ENCODE measurements at places on chromosomes 11 and 22. TPM values are rescaled to one million over a fixed set of nuclear protein-coding genes. Genes with fewer than 3 reads are reported as not detected.

- H3K27ac ChIP-seq = no peak overlapping the region
- no peak for DNase-seq
- H3K4me3 ChIP-seq = no peak overlapping the region
- no peaks in the 10 kb centered on the region for H3K27me3 ChIP-seq
Measured at GRCh38 chr11:80505771-80506170, 1064.9 kb upstream of the TENM4 start.

DNA sequence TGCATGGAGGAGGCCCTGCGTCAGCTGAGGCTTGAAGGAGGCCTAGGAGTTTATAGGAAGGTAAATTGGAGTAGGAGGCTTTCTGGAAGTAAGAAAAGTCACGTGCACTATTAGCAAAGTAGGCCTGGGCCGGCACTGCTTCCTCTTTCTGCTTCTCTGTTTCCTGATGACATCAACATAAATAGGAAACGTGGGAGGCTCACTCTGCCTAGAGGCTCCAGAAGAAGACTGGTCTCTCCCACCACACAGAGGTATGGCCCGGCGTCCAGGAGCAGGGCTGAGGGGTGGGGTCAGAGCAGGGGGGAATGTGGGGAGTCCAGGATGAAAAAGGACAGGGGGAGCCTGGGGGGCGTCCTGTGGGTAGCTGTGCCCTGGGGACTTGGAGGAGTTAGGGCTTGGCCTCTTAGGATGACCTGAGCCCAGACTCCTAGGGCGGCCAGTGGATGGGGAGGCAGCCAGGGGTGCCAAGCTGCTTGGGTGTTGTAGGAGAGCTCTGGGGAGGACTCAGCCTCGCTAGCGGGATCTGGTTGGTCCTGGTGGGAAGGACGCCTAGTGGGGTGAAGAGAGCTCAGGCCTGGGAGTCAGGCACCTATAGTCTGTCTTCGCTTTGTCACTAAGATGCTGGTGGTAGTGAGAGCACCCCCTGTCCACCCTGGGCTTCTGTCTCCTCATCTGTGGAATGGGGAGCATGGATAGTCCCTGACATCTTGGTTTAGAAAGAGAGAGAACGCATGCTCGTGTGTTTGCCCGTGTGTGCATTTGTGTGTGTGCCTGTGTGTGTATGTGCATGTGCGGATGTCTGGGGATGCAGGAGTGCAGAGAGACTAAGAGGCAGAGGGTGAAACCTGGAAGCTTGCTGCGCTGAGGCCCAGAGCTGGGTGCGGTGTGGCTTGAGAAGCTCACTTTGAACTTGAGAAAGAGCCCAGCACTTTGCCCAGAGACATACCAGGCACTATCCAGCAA, at the start of gene CSF2RB:
Gene CSF2RB (plus strand): TSS at position 202 of the 963 bp plus-strand sequence. CDS start 8,580 bp downstream, outside the sequence.
- no peak within 1 kb of the TSS for H3K4me3 ChIP-seq
- H3K27me3 ChIP-seq = no peaks in the 10 kb centered on the region
- H3K4me1 ChIP-seq = no peaks in the 10 kb centered on the region
- H3K36me3 ChIP-seq = no peaks in the 10 kb centered on the region

The HPX gene
- total RNA-seq = 0.67 TPM

- no peaks in the 10 kb centered on the region for H3K27me3 ChIP-seq
- H3K36me3 ChIP-seq = no peaks in the 10 kb centered on the region
Measured at GRCh38 chr11:27250867-27251665, 111.9 kb downstream of the CCDC34 start.

GRCh38 chr11:78920329-78920728, 345.7 kb upstream of the NARS2 start:
- H3K27me3 ChIP-seq = no peaks in the 10 kb centered on the region
- H3K4me1 ChIP-seq = no peaks in the 10 kb centered on the region
- H3K36me3 ChIP-seq = no peaks in the 10 kb centered on the region

GRCh38 chr11:119618208-119618909, 110.6 kb downstream of the NECTIN1 start:
- H3K27me3 ChIP-seq = no peaks in the 10 kb centered on the region
- H3K4me1 ChIP-seq = peaks cover 8% of the 10 kb centered on the region
- no peak overlapping the region for H3K4me3 ChIP-seq
- H3K27ac ChIP-seq = no peak overlapping the region

DNA sequence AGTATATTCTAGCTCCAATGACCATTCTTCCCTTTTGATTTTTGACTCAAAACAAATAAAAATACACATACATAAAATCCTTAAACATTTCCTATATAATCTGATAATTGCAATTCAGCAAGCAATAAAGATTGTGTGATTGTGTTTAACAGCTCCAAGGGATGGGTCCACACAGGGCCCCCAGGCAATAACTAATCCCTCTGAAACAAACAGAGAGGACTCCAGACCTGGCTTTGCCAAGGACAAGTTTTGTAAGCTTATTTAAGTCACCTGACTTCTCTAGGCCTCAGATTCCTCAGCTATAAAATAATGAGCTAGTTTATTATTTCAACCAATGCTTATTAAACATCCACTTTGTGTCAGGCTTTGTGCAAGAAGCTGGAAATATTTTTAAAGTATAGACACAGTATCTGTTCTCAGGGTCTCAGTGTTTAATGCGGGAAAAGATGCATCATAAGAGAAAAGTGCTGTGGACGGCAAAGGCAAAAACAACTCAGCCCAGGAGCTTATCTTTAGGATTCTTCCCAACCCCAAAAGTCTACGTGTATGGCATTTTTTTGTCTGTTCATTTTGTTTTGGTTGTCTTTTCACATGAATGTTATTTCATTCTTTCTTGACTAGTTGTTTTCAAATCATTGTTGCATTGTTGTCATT, 20.1 kb downstream of the FZD4 start:
- H3K27me3 ChIP-seq = no peaks in the 10 kb centered on the region
- no peaks in the 10 kb centered on the region for H3K36me3 ChIP-seq
- DNase-seq = no peak
- peaks cover 20% of the 10 kb centered on the region for H3K4me1 ChIP-seq
- H3K27ac ChIP-seq = peak overlapping the region; percentile 16

- no peaks in the 10 kb centered on the region for H3K27me3 ChIP-seq
- H3K4me3 ChIP-seq = no peak overlapping the region
- H3K36me3 ChIP-seq = no peaks in the 10 kb centered on the region
- no peaks in the 10 kb centered on the region for H3K4me1 ChIP-seq
- no peak for DNase-seq
- no peak overlapping the region for H3K27ac ChIP-seq
Measured at GRCh38 chr11:17778956-17779860, 44.6 kb downstream of the KCNC1 start.

The ANAPC15 gene
- total RNA-seq = 40.2 TPM

DNA sequence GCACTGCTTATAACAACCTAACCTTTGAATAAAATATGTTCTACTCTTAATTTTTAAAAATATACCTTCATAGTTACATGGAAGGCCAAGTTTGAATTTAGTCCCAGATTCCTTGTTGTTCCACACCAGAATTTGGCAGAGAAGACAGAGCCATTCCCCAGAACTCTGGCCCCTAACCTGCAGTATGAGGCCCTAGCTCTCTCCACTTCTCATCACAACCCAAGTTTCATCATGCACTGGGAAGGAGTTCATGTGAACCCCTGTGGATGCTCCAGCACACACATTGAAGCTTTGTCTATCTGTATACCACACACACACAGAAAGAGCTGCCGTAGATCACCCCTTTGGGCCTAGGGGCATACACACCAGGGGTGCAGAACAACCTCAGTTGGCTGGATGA, 10.6 kb upstream of the BBOX1 start:
- DNase-seq = no peak
- no peaks in the 10 kb centered on the region for H3K4me1 ChIP-seq
- H3K27me3 ChIP-seq = no peaks in the 10 kb centered on the region
- no peaks in the 10 kb centered on the region for H3K36me3 ChIP-seq
- no peak overlapping the region for H3K27ac ChIP-seq

DNA sequence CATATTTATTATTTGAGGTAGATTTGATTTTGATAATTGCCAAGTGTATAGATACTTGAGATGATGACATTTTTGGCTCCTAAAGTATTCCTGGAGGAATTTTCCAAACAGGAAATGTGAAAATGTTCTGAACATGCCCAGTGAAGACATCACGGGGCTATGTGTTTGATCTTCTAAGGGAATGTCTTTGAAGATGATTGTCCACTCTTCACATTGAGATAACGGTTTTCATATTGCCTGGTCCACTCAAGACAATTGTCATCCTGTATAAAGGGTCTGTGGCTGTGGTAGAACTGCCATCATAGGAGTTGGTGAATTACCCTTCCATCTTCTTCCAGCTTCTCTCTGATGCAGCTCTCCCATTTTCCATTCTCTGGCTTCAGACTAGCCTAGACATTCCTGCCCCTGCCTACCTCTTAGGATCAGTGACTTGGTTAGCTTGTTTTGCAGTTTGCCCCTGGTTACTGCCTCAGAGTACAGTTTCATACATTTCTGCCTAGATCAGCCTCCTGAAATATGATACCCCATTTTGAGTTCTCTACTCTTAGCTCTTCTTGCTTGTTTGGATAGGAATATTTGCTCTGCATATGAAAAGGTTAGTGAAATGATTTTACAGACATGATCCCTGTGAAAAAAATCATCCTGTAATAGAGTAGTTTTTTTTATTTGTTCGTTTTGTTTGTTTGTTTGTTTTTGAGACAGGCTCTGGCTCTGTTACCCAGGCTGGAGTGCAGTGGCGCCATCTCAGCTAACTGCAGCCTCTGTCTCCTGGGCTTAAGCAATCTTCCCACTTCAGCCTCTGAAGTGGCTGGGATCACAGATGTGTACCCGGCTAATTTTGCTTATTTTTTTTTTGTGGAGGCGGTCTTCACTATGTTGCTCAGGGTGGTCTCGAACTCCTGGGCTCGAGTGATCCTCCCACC, 111.4 kb upstream of the SORL1-AS1 start:
- no peaks in the 10 kb centered on the region for H3K36me3 ChIP-seq
- no peaks in the 10 kb centered on the region for H3K27me3 ChIP-seq

DNA sequence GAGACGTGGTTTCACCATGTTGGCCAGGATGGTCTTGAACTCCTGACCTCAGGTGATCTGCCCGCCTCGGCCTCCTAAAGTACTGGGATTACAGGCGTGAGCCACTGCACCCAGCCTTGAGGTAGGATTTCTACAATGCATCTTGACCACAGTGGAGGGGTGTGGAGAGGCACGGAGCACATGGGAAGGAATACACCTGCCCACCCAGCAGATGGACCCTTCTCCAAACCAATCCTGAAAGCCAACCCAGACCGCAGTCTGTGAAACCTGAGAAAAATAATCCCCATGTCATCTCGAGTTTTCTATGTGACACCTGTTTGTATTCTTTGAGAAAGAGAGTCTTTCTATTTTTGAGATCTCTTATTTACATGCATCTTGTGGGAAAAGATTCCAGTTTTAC, 32.5 kb downstream of the LGR4 start:
- peaks cover 20% of the 10 kb centered on the region for H3K4me1 ChIP-seq
- no peak overlapping the region for H3K4me3 ChIP-seq
- H3K27ac ChIP-seq = no peak overlapping the region
- DNase-seq = no peak
- no peaks in the 10 kb centered on the region for H3K27me3 ChIP-seq

- H3K27me3 ChIP-seq = no peaks in the 10 kb centered on the region
- no peak overlapping the region for H3K27ac ChIP-seq
- H3K4me3 ChIP-seq = no peak overlapping the region
- no peak for DNase-seq
- H3K4me1 ChIP-seq = no peaks in the 10 kb centered on the region
Measured at GRCh38 chr11:69210310-69211035, 54.7 kb downstream of the SMIM38 start.

DNA sequence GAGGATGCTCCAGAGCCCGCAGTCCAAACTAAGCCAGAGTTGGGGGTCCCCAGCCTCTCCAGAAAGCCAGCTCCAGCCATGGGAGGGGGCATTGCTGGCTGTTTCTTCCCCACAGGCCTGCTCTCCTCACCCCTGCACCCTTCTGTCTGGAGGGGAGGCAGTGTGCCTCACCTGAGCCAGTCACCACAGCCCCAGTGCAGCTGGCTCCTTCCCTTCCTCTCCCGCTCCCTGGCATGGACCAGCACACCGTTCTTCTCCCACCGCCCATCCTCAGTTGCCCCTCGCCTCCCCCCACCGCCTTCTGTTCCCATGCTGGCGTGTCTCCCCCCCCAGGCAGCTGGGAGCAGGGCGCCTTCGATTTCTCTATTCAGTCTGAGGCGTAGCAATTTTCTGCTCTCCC, 110.5 kb upstream of the THY1 start:
- H3K4me3 ChIP-seq = no peak overlapping the region
- no peak overlapping the region for H3K27ac ChIP-seq
- H3K4me1 ChIP-seq = no peaks in the 10 kb centered on the region
- no peaks in the 10 kb centered on the region for H3K27me3 ChIP-seq
- no peak for DNase-seq
- no peaks in the 10 kb centered on the region for H3K36me3 ChIP-seq

GRCh38 chr11:62726915-62727164, 417 bp downstream of the HNRNPUL2 start:
- H3K27me3 ChIP-seq = no peaks in the 10 kb centered on the region
- peaks cover 21% of the 10 kb centered on the region for H3K36me3 ChIP-seq
- H3K27ac ChIP-seq = peak overlapping the region; percentile 78
- H3K4me1 ChIP-seq = peaks cover 20% of the 10 kb centered on the region

- no peak for DNase-seq
- H3K36me3 ChIP-seq = no peaks in the 10 kb centered on the region
- no peak overlapping the region for H3K27ac ChIP-seq
Measured at GRCh38 chr22:45880716-45881523, 96.0 kb downstream of the WNT7B start.

DNA sequence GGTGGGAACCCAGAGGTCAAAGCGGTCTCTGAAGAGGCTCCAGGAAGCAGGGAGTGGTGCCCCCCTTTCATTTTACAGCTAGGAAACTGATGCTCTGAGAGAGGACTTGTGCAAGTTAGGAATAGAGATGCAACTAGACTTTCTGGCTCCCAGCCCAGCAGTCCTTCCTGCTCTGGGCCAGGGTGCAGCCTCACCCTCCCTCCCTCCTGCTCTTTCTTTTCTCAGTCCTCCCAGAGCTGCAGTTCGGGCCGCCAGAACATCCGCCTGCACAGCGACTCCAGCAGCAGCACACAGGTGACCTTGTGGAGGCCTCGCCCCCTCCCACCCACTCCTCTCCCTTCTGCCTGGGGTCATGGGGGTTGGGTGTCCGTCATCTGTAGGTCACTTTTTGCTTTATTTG, 51.5 kb downstream of the LHFPL7 start:
- no peaks in the 10 kb centered on the region for H3K36me3 ChIP-seq
- peak; percentile 93 for DNase-seq
- H3K4me1 ChIP-seq = peaks cover 17% of the 10 kb centered on the region
- no peak overlapping the region for H3K4me3 ChIP-seq
- peak overlapping the region; percentile 84 for H3K27ac ChIP-seq

- no peaks in the 10 kb centered on the region for H3K36me3 ChIP-seq
- no peak overlapping the region for H3K27ac ChIP-seq
- no peaks in the 10 kb centered on the region for H3K4me1 ChIP-seq
- no peak overlapping the region for H3K4me3 ChIP-seq
Measured at GRCh38 chr11:83971063-83971462, 684.9 kb upstream of the CCDC90B start.

DNA sequence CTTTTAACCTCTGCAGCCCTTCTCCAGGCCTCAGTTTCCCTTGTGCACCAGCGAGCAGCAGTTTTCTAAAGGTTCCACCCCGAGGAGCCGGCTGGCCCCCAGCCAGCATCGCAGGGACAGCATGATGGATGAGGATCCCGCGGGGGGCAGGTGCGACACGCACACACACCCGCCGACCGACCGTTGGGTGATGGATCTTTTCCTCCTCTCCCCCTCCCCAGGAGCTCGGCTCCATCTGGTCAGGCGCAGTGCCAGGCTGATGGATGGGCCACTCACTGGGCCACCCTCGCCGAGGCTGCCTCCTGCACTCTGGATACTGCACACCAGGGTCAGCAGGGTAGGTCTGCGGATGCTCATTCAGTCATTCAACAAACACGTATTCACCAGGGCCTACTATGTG, 12.8 kb upstream of the CABP7 start:
- no peak for DNase-seq
- no peak overlapping the region for H3K4me3 ChIP-seq
- no peaks in the 10 kb centered on the region for H3K27me3 ChIP-seq
- H3K36me3 ChIP-seq = no peaks in the 10 kb centered on the region
- H3K4me1 ChIP-seq = peaks cover 8% of the 10 kb centered on the region

- peak; percentile 28 for DNase-seq
- H3K27me3 ChIP-seq = no peaks in the 10 kb centered on the region
- peaks cover 20% of the 10 kb centered on the region for H3K4me1 ChIP-seq
- no peaks in the 10 kb centered on the region for H3K36me3 ChIP-seq
- no peak overlapping the region for H3K4me3 ChIP-seq
Measured at GRCh38 chr11:124900464-124900863, 2.8 kb upstream of the ROBO4 start.

Measured in thyroid gland (tissue), 4 donors.